ENCODE measurements at places on chromosomes 6 and 20.

- no peak for DNase-seq
Measured at GRCh38 chr6:96330884-96331283, 190.7 kb upstream of the UFL1 start.

GRCh38 chr6:113347436-113347835, 509.7 kb upstream of the MARCKS start:
- DNase-seq, result no peak

DNA sequence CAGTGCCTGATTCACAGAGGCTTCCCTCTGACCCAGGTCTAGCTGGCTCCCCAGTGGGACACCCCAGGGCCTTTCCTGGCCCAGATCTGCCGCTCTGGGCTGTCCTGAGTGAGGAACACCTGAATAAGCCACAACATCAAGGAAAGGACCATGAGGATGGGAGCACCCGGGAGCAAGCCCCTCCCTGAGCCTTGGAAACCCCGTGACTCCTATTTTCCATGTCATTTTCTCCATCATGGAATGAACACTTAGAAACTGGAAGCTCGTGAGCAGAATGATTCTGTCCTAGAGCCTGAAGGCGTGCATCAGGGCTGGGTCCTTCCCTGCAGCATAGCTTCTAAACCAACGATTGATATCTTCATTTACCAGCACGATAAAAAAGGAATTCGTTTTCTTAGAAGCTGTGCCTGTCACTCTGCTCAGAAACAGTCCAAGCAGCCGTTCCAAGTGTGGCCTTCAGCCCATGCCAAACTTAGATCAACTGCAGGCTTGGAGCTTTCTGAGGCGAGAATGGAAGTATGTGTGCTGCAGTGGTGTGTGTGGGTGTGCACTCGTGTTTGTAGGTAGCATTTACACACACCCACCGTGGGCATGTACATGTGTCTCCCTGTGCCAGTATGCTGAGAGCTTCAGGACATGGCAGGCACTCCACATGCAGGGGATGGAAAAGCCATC, 83.2 kb upstream of the FOXC1 start:
- no peak for DNase-seq

- no peak for DNase-seq
Measured at GRCh38 chr6:140490081-140490480, 1115.6 kb upstream of the CITED2 start.

DNA sequence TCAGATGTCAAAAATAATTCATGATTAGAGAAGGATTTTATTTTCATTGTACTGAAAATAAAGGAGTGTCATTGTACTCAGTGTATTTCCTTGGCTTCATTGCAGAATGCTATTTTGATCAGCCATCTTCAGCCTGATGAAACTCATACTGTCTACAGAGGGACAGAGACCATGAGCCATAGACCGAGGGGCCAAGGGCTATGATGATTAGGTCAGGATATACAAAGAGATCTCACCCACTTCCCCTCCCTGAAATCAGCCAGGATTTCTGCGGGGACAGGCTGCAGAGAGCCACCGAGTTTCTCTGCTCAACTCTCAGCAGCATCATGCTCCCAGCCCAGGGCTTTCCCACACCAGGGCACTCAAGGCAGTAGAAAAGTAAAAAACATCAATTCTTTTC, 47.0 kb downstream of the ALDH8A1 start:
- DNase-seq, result no peak

GRCh38 chr6:157488716-157489118, 107.7 kb downstream of the ZDHHC14 start:
- peak; percentile 73 for DNase-seq
